ENCODE measurements at places on chromosomes 16 and 17.

DNA sequence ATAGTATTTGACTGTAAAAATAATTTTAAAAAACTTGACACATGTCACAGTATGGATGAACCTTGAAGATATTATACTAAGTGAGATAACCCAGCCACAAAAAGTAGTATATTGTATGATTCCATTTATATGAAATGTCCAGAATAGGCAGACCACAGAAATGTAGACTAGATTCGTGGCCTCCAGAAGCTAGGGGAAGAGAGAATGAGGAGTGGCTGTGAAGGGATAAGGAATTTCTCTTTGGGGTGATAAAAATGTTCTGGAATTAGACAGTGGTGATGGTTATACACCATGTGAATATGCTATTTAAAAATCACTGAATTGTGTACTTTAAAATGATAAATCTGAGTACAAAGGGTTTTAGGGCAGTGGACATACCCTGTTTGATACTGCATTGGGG lies 253.1 kb upstream of the DYNLRB2 start:
- DNase-seq = no peak

DNA sequence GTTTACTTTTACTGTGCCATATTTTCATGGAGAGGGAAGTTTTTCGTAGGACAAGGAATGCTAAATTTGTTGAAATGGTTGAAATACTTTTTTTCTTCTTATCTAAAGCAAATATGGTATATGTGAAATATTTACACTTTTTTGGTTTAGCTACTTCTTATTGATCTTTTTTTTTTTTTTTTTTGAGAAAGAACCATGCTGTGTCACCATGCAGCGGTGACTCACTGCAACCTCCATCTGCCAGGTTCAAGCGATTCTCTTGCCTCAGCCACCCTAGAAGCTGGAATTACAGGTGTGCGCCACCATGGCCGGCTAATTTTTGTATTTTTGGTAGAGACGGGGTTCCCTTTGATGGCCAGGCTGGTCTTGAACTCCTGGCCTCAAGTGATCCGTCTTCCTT lies 100.5 kb downstream of the FTO start:
- no peak for DNase-seq

- peak; percentile 63 for DNase-seq
Observed at GRCh38 chr16:54503011-54503855, 216.6 kb upstream of the IRX3 start.

DNA sequence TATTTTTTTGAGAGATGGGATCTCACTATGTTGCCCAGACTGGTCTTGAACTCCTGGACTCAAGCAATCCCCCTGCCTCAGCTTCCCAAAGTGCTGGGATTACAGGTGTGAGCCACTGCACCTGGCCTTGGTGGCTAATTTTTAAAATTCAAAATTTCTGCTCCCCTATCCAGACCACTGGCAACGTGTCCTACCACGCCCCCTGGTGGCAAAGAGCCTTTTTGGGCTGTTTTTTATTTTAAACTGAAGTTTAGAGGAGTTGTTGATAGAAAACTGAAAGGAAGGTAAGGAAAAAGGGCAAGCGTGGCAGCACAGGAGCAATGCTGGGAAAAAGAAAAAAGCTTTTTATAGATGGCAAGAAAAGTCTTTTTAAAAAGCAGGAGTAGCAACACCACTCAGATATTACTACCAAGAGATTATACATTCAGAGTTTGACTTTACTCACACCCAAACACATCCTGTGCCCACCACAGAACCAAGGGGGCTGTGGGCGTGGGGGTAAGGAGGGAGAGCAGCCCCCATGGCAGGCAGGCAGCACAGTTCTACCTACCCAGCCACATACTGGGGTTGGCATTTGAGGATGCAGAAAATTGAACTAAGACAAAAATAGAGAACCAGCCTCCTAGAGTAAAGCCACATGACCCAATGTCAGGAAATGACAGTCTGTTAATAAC lies 4.2 kb upstream of the MXRA7 start:
- DNase-seq = no peak

DNA sequence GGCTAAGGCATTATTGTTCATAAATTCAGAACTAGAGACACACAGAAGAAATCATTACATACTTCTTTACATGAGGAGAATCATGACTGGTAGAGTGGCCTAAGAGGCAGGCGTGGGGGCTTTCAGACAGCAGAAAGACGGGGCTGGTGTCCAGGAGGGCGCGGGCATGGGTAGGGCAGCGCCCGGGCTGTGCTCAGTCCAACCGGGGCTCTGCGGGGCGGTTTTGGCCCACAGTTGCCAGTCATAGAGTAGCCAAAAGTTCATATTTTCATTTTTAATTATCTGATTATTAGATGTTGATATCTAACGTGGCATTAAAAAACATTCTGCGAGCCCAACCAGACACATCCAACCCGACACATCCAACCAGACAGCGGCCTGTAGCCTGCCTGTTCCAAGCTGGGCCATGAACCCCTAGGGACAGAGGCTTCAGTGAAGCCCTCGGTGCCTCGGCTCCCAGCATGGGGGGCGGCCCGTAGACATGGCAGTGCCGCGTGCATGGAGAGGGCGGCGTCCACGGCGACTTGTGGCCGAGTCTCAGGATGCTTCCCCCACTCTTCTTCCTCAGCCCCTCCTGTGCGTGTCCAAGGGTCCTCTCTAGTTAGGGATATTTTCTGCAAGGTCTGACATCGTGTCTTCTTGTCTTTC lies 162.4 kb upstream of the CHMP6 start:
- DNase-seq = no peak

GRCh38 chr16:47258874-47259461 lies 115.2 kb upstream of the NETO2 start:
- peak; percentile 37 for DNase-seq

DNA sequence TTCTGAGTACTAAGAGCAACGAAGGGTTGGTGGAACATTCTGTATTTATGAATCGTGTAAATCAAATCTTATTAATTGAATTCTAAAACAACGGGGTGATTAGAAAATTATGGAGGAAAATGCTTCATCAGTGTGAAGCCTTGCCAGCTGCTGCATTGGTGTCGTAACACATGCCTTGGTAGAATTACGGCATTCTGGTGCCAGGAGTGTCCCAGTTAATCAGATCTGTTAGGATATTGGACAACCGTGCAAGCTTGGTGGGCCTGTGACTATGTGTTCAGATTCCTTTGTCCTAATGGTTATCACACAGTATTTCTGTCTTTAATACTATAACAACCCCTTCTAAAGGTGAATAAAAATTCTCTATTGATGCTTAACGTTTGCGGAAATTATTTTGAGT lies 44.2 kb upstream of the TANC2 start:
- DNase-seq = no peak

DNA sequence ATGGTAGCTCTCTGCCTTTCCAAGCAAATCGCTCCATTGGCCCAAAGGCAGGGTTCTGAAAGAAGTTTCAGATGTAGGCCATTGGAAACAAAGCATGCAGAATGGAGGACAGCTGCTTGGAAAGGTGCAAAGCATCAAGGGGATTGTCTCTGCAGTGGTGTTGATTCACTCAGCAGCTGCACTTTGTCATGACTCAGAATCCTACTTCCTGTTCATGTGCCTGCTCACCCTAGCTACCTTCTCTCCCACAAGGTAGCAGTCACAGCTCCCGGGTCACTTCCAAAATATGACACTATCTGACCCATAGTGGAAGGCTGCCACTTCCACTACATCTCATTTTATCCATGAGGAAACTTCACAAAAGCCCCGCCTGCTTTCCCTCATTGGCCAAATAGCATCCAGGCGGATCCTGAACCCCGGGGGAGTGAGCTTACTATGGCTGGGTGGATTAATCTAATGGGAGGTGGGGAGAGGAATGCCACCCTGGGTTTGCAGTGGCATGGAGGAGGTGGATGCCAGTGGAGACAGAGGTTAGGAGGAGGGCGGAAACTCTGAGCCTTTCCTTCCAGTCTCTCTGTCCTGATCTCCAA lies 74.7 kb upstream of the NKD1 start:
- no peak for DNase-seq

GRCh38 chr16:19898924-19899604 lies 14.4 kb upstream of the GPRC5B start:
- DNase-seq = peak; percentile 77

DNA sequence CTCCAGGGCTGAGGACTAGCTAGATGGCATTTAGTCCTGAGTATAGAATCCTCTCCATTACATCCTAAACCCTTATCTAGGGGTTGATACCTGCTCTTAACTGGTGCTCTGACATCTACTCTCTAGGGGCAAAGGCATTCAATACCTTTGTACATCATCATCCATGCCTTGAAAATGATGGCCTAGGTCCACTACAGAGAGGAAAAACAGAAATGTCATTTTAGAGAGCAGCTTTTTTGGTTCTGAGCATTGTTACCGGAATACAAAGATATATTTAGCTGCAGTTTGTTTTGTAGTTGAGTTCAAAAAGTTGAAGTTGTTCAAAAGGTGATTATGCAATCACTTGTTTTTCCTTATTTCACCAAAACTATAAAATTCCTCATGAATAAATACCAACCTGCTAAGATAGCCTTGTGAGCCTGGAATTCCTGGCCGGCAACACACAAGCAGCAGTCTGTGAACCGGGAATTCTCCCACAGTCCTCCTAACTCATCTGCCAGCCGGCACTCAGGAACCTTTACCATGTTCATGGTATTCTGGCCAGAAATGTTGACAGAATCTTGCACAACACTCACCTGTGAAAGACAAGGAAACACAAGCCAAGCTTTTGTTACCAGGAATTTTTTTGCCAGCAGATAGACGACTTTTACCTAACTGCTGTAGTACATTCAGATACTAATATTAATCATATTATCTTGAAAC lies 35.4 kb downstream of the NXPH3 start:
- no peak for DNase-seq

DNA sequence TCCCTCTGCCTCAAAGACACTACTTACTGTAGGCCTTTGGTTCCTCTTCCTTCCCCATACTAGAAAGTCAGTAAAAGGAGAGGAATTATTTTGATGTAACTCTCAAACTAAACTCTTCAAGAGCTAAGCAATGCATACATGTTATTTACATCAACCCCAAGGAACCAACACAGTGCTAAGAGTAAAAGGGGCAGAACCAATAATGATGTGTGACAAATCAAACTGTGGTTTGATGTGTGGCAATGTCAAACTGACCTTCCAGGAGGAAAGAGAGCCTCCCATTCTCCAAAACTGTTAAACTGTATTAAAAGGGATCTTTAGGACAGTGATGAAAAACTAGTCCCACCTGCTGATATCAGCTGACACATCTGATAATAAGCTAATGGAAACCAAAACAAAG lies 15.7 kb downstream of the NDUFAB1 start:
- DNase-seq = no peak

GRCh38 chr16:22282254-22282892 lies 14.8 kb upstream of the POLR3E start:
- no peak for DNase-seq

- no peak for DNase-seq
Observed at GRCh38 chr17:82582213-82582612, 62.7 kb downstream of the FOXK2 start.

DNA sequence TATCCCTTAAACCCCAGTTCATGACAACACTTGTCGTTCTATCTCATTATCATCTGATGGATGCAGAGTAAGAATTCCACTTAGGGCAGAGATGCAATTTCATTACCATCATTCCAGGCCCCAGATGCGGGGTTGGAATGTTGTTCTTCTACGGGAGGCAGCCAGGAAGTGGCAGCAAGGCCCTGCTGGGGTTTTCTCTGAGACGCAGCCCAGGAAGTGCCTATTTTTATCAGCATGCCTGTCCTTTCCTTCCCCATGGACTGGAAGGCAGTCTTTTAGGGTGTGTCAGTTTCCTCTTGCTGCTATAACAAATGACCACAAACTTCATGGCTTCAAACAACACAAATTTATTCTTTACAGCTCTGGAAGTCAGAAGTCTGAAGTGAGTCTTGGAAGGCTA lies 246.6 kb upstream of the DYNLRB2 start:
- no peak for DNase-seq

DNA sequence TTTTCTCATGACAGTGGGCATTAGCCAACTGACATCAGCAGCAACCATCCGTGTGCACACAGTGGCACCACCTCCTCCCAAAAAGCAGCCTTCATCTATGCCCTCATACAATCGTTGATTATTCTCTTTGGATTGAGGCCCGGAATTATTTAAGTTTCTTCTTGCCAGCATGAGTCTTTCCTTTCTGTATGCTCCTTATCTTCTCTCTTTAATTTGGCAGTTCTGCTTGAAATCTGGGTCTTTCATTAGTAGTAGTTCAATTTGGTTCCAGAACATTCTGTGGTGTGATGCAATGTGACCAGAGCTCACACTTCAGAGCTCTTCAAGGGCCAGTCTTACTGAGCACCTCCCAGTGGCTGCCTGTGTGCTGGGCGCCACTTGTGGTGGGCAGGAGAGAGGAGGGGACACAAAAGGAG lies 52.2 kb upstream of the STH start:
- DNase-seq = no peak

GRCh38 chr16:49773534-49774475 lies 82.1 kb downstream of the ZNF423 start:
- no peak for DNase-seq

DNA sequence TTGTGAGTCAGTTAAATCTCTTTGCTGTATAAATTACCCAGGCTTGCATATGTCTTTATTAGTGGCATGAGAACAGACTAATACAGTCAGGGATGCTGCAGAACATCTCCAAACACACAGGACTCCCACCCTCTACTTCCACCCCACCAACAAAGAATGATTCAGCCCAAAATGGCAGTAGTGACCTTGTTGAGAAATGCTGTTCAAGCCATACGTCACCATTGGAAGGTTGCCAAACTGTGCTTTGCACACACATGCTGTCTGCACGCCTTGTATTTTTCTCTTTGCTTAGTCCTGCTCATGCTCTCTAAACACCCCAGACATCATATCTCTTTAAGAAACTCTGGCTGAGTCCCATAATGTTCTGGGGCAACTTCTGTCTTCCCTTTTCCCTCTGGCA lies 589.6 kb downstream of the WWOX start:
- peak; percentile 16 for DNase-seq

DNA sequence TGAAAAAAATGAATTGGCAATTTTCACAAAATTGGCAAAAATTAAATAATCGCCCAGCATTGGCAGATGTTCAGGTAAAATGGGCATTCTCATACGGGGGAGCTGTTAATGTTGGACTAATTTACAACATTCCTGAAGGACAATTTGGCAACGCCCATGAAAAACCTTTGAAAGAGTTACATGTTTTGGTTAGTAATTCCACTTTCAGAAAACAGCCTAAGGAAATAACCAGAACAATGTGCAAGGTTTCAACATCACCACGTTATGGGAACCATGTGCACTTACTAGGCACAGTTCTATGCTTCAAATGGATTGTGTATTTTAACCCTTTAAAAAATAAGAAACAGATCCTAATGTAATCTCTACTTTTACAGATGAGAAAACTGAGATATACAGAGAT lies 62.7 kb downstream of the CDYL2 start:
- DNase-seq = no peak

DNA sequence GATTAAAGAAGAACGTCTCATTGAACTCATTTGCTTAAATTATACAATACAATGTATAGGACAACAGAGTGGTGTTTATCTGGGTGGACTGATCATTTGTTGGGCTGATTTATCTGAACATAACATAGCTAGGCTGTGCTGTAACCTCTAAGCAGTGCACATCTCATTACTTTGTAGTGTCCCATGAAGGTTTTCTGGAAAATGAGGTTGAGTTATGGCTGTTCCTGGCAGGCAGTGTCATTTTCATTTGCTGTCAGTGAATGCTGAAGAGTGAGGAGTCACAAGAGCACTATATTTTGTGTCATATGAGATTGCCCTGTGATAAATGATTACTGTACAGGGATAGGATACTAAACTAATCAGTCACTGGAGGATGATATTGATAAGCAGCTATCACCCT lies 340.2 kb downstream of the HS3ST3B1 start:
- DNase-seq = no peak

- DNase-seq = no peak
Observed at GRCh38 chr16:79050063-79050462, 550.5 kb downstream of the MAF start.

GRCh38 chr16:67969254-67970039 lies 1.0 kb upstream of the SLC12A4 start:
- DNase-seq = no peak

- no peak for DNase-seq
Observed at GRCh38 chr16:53358884-53359283, 75.4 kb upstream of the RBL2 start.

Data from AG20443 (cell line).